ENCODE measurements at places on chromosomes 13 and 19.

- no peak for DNase-seq
Measured at GRCh38 chr13:38854226-38854625, 136.4 kb downstream of the STOML3 start.

GRCh38 chr19:45476304-45476703, 8.5 kb downstream of the FOSB start:
- no peak for DNase-seq

DNA sequence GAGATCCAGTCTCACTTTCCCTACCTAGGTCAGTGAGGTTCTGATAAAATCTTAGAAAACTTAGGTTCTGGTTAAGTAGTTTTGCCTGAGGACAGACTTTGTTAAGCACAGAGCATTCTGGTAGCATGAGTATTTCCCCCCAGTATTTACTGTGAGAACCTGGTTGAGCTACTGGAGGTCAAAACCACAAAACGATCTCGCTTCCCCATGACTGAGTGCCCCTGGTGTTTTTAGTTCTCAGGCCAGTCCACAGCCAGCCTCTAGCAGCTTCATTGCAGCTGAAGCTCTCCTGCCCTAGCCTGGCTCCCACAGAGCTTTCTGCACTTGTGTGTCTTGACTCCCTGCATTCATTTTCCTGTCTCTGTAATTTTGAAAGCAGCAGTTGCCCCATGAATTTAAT, 1138.2 kb downstream of the UQCRFS1 start:
- DNase-seq = no peak

DNA sequence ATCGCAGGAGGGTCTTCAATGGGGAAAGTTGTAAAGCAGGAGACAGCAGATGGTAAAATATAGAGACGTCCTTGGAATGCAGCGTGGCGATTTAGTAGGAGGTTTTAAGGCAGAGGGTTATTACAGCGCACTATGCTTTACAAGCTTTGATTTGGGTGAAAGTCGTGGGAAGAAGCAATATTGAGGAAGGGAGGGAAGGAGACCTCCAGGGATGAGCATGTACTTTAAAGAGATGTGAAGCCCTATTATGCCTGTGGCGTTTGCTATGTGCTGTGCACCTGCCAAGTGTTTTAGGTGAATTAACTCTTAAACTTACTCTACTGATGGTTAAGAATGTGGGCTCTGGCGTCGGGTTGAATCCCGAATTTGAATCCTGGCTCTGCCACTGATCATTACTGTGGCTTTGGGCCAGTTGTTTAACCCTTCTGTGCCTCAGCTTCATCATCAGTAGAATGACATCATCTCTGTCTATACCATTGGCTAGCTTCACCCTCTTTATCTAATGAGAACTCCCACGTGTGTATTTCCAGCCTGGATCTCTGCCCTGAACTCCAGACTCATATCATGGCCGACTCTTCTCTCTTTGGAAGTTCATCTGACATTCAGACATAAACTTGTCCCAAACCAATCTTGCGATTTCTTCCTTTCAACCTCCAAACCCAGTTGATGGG, 583 bp downstream of the CCDC61 start:
- DNase-seq = no peak

DNA sequence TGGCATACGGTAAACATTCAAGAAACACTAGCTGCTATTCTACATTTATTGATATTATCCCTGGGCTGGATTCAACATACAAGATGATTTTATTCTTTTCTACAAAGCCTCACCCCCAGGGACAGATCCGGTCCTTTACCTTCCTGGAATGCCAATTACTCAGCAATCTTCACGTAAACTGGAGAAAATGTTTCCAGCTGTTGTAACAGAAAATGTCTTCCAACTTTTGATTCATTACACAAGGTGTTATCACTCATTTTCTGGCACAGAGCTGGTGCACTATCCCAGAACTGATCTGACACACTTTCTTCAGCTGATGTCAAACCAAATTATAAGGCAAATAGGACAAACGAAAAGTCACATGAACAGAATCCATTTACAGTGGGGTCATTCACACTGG, 33.1 kb downstream of the DCLK1 start:
- DNase-seq = no peak

DNA sequence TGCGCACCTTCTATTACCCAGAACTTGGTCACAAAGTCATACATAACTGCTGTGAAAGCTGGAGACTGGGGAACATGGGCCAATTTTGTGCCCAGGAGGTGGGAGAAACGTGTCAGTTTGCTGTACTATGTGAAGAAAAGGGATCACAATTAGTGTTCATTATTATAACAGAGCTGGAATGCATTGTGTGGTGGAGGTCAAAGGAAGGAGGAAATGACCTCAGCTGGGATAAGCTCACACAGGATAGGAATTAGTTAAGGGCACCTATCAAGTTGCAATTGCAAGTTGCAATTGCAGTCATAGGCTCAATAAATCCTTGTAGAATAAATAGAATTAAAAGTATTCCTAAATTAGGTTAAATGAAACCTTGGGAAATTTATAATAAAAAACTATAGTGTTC, 103.9 kb upstream of the OBI1 start:
- no peak for DNase-seq

- DNase-seq = peak; percentile 16
Measured at GRCh38 chr13:94435604-94436226, 43.8 kb downstream of the DCT start.

GRCh38 chr13:77489566-77490337, 45.8 kb upstream of the SCEL start:
- no peak for DNase-seq

DNA sequence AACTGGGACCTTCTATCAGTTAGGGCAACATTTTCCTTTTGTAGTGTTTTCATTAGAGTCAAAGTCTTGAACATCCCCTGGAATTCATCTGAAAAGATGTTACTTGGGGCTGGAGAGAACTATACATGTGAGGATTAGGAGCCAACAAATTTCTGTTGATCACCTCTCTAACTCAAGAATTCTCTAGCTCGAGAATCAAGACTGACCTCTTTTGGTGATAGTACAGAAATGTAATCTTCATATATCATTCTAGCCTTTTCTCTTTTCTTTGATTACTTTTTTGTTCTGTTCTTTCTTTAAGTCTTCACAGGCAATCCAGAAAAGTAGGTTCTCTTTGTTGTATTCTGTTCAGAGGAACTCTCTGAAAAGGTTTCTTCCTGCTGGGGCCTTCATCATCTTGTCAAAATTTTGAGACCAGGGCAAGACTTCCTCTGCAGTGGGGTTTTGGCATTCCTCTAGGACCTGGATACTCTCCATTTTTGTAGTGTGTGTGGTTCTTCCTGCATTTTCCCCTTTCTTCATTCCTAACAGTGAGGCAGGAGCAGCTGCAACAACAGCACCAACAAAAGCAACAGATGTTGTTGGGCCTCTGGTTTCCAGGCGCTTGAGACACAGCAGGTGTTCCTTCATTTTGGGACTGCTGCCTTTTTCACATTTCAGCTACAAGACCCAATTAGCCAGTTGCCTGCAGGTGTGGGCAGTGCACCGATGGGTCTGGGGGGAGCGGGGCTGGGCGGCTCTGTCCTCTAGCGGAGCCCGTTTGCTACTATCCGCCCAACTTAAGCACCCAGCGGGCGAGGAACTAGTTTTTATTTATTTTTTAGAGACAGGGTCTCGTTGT, 26.2 kb downstream of the ELF1 start:
- DNase-seq = no peak
